ENCODE measurements at places on chromosomes 7 and 10.

DNA sequence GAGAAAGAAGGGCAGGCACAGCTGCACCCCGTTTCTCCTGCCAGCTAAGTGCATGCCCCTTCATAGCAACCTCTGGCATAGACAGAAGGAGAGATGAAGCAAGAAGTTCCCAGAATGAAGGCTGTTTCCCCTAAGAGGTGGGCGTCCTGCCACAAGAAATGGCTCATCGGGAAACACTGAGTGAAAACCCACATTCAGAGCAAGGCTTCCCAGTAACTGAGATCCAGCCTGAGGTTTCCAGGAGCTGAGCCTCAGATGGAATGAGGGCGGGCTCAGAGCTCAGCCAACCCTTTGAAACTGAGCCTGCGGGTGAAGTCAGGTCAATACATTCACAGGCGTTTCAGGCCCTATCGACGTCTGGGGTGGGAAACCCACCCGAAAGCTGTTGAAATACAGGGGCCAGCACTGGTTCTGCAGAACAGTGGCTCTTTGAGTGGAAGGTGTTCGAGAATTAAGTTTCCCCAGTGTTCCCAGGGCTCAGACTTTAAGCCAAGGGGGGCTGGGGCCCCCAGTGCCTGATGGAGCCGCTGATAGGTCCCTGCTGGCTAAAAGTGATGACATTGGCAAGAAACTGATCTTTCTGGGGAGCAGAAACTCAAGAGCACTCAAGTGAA lies 510.2 kb downstream of the RPS24 start:
- DNase-seq: no peak

DNA sequence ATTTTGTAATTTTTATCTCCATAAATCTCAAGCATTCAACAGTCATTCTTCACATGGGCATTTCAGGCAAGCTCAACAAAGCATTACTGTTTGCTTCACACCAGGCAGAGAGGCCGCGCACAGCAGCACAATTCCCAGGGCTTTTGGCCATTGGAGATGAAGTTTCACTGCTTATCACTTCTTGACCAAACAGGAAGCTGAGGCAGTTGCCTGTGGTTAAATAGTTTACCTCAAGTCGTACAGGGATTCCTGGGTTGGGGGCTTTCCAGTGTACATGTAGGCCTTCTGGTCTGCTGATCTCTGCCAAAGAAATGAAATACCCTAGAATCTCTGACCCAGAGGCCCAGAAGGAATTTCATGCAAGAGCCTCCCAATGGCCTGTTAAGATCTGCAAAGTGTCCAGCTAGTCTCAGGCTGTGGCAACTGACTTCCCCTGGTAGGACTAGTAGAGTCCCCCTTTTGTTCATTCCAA lies 11.2 kb upstream of the PRDX3 start:
- no peak for DNase-seq

GRCh38 chr7:94439893-94440381 lies 45.2 kb downstream of the COL1A2 start:
- DNase-seq: no peak

- no peak for DNase-seq
These were observed 190.1 kb downstream of the MLLT10 start for GRCh38 chr10:21724020-21724589.

GRCh38 chr7:19143881-19144574 lies 1.2 kb downstream of the FERD3L start:
- no peak for DNase-seq

- DNase-seq: no peak
These were observed 6.7 kb downstream of the NRP1 start for GRCh38 chr10:33327751-33328150.

- DNase-seq: peak; percentile 69
These were observed 2.2 kb downstream of the NPM3 start for GRCh38 chr10:101780818-101781654.

GRCh38 chr10:29491918-29492317 lies 142.9 kb downstream of the SVIL start:
- no peak for DNase-seq

- no peak for DNase-seq
These were observed 27.2 kb upstream of the AP5Z1 start for GRCh38 chr7:4748231-4748681.

DNA sequence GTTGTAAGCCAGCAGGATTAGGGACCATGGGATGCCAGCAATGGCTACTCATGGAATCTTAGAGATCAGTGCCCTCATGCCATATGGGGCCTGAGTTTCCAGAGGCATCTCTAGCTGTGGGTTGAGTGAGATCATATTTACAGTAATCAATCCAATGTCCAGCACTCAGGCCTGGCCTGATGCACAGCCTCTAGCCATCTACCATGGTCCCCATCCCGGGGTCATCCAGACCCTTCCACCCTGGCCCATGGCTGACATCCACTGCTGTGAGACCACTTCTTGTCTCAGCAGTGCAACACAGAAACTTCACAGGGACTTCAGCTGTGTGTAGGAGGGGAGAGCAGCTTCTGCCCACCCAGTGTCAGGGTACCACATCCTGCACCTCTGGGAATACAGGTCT lies 6.5 kb upstream of the ADCY1 start:
- DNase-seq: no peak

DNA sequence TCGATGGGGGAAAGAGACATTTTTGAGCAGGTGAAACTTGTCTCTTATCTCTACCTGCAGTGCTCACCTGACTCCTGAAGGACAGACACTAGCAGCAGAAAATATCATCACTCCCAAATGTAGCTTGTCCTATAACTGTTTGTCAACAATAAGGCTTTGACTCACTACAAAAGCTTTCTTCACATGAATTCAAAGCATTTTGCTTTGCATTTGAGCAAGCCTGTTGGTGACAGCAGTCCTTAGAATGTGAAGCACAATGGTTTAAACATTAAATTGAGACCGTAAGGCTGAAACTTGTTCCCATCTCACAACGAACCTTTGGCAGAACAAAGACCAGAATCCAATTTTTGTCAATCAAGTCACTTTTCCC lies 30.6 kb upstream of the ZNRF2 start:
- no peak for DNase-seq

DNA sequence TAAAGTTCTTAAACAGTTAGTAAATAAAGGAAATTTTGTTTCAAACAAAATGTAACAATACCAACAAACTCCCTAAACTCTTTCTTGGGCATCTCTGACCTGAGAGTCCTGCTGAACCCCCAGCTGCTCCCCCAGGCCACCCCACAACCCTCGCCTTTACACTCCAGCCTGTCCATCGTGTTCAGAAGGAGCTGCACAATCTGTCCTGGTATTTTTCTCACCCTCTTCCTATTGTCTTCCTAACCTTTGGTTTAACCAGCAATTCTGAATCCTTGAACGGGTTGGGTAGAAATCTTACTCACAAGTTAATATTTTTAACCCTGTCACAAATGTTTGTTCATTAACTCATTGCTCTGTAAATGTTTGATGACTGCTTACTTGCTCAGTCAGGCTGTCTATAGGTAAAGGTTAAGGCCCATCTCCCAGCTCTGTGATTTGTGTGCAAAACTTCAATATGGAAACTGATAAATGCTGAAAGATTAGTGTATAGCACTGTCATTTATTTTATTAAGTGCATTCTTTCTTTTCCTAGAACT lies 16.8 kb downstream of the SFRP4 start:
- no peak for DNase-seq

- no peak for DNase-seq
These were observed 19.2 kb downstream of the MMRN2 start for GRCh38 chr10:86938260-86938659.

DNA sequence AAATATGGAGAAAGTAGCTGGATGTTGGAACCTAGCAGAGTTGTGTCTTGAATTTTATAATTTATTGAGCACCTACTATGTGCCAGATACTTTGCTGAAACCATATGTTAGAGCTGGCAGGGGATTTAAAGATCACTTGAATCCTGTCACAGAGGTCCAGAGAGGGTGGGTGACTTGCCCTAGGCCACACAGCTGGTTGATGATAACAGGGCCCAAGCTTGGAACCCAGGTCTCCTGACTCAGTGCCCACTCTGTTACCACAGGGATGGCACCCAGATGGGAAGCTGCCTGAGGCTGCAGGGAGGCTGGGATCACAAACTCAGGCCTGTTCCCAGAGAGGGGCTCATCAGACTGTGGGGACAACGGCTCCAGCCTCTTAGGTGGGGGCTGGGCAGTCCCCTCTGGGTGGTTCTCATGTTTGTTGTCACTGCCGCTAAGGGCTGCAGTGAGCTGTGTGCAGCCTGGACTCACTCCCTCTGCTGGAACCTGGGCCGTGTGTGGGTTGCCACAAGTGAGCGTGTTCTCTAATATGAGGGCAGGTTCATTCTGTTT lies 18.6 kb downstream of the GOLGA7B start:
- no peak for DNase-seq

DNA sequence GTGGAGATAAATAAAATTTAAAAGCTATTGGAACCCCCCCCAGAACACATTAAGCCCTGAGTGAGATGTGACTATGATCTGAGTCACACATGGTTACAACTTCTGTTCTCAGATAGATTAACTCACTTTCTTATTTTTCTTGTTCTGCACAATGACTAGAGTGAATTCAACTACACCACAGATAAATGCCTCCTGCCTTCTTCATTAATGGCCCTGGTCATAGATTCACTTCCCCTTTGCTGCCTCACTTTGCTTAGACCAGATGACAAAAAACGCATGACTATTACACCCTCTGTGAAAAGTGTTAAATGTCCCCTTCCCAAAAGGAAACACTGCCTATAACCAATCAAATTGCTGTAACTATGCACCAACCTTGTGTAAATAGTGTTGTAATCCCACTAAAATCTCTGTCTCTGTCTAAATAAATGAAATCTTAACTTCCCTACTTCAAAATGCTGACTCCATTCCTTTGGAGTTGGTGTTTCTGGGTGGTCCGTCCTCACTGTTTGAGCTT lies 49.4 kb downstream of the AKR1D1 start:
- no peak for DNase-seq

GRCh38 chr10:73625004-73625883 lies 16.0 kb downstream of the MYOZ1 start:
- no peak for DNase-seq

DNA sequence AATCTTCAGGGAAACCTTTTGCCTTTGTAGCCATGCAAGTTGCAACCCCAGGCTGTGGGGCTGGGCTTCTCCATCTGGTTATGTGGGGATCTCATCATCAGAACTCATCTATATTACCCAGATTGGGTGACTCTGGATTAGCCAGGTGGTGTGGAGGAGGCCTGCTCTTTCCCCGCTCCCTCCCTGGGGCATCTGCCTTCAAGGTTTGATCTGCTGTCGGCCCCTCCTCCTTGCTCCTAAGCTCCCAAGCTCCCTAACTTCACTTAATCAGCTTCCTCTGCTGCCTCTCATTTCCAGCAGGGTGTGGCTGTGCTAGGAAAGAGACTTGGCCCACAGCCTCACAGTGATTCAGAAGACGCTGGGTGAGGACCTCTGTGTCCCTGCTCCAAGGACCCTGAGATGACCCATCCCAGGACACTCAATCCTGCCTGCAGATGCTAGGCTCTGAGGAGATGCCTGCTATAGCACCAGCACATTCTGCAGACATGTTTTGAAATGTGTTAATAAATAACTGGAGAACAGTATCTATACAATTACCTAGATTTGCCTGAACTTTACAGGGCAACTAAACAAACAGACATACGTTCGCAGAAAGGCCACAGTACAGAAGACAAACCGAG lies 392.1 kb upstream of the PODXL start:
- peak; percentile 45 for DNase-seq

- DNase-seq: no peak
These were observed 9.2 kb upstream of the SLC18A3 start for GRCh38 chr10:49600781-49601400.

DNA sequence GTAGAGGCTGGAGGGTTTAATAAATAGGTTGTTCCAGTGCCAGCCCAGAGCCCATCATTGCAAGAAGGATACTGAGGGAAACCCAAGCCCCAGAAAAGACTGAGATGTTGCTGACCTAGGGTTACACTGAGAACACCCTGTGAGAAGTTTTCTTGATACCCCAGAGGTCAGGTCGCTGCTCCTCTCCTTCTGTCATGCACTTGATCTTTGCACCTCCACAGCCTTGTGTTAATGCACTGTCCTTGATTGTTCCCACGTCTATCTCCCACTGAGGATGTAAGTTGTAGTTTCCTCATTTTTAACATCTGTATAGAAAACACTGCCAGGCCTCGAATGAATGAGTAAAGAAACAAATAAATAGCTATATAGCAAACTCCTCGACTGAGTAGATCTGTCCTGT lies 195.3 kb upstream of the AHR start:
- no peak for DNase-seq

GRCh38 chr10:128483216-128483615 lies 357.0 kb upstream of the MKI67 start:
- no peak for DNase-seq

- DNase-seq: no peak
These were observed 28.2 kb downstream of the PFKP start for GRCh38 chr10:3095373-3096139.
